ENCODE measurements at places on chromosomes 6 and 20.
A peak's percentile ranks its signal among the peaks of the same experiment; 100 is the strongest.

DNA sequence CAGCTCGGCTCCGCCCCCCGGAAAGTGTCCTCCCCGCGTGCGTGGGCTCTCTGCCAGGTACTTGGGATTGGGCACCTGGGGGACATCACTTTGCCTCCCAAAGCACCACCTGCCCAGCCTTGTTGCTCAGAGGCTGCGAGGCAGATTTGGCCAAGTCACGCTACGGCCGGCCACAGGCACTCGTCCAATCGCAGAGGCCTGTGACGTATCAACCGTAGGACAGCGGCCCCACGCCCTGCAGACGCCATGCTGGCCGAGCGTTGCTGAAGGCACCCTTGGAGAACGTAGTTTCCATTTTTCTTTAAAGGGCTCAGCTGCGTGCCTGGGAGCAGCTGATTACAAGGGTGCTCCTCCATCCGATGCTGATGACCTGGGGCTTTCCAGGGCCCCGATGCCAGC, 3.1 kb downstream of the NTSR1 start:
- DNase-seq, result no peak

GRCh38 chr6:72911463-72912155, 289.7 kb downstream of the KCNQ5 start:
- DNase-seq, result no peak

GRCh38 chr6:147961481-147962141, 381.0 kb upstream of the SASH1 start:
- no peak for DNase-seq

- no peak for DNase-seq
These were observed 5.9 kb downstream of the TP53TG5 start for GRCh38 chr20:45372241-45372640.

- DNase-seq, result no peak
These were observed 43.0 kb downstream of the TIAM2 start for GRCh38 chr6:155038104-155038503.

- no peak for DNase-seq
These were observed 13.1 kb downstream of the RPS10 start for GRCh38 chr6:34412643-34413214.

DNA sequence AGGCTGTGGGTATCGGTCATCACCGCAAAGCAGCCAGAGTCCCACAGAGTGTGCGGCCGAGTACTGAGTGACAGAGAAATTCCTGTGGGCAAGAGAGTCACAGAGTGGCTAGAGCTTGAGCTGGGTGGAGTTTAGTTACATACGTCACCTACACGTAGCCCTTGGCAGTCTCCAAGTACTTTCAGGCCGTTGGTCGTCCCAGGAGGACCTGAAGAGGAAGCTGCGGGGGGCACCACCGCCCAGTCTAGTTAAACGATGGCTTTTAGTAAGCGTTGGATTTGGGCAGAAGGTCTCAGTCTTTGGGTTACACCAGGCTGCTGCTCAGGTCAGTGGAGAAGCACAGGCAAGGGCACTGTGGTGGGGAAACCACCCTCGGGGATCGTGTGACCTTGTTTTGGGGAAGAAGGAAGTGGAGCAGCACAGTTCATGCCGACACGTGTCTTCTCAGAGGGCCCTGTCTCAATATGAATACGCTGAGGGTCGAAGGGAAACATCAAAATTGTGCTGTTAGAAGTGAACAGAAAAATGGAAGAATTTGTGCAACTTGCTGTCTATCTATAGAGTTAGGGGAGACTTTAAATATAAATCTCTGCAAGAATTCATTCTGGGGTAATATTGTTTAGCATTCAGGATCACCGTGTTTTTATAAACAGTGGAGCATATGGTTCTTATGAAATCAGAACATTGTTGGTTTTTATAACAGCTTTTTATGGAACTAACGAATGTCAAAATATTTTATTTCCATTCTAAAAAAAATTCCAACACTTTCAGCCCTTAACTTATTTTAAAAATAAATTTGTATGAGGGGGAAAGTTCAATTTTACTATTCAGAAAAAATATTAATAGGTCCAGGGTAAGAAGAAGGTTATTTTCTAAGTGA, 28.6 kb downstream of the KIF25 start:
- DNase-seq, result no peak

GRCh38 chr6:92617721-92618120, 801.6 kb downstream of the EPHA7 start:
- DNase-seq, result no peak

DNA sequence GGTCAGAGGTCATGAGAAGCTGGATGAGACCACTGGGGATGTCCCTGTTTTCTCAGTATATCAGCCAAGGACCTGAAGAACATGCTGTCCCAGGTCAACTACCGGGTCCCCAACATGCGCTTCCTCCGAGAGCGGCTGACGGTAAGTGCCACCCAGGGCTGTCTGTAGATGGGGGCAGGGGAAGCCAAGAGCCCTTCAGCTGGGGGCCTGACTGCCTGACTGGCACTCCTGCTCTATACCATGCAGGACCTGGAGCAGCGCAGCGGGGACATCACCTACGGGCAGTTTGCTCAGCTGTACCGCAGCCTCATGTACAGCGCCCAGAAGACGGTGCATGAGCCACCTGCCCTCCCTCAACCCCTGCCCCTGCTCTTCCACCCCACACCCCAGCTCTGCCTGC, 25.1 kb downstream of the PLCG1 start:
- no peak for DNase-seq

GRCh38 chr6:1916334-1917070, 306.8 kb downstream of the FOXC1 start:
- DNase-seq, result no peak

DNA sequence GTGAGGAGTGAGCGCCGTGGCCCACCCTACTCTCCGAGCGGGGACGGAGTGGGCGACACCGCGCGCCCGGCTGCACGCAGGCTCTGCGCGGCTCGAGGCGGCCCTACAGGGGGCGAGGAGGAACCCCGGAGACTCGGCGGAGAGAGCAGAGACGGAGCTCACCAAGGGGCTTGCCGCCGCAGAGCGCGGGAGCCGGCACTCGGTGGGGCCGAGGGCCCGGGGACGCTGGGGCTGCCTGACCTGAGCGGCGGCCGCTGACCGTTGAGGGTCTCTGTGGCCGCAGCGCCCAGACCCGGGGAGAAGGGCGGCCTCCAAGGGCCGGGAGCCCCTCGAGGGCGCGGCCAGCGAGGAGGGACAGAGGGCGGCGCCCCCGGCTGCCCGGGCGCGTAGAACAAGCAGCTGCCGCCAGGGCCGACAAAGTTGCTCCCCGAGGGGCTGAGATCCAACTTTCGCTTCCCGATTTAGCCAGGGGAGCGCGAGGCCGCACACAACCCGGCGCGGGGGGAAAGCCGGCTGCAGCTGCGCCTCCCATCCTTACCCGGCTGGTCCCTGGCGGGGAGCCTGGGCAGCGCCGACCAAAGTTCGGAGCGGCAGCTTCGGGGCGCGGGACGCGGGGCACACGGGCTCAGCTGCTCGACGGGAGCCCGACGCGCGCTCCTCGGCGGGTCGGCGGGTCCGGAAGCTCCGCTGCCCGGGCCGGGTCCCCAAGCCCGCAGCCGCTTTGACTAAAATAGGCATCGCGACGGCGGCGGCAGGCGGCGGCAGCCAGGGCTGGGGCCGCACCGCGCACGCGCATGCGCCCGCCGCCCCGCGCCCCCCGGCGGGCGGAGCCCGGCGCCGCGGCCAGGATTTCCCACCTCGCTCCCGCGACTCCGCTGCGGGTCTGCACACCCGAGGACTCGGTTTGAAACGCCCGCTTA, 43.1 kb downstream of the POPDC3 start:
- no peak for DNase-seq

GRCh38 chr20:24895898-24896658, 53.0 kb upstream of the CST7 start:
- DNase-seq, result no peak

- DNase-seq, result no peak
These were observed 47.0 kb downstream of the DTNBP1 start for GRCh38 chr6:15615802-15616201.

- no peak for DNase-seq
These were observed 374.9 kb upstream of the IRAK1BP1 start for GRCh38 chr6:78492351-78493017.

DNA sequence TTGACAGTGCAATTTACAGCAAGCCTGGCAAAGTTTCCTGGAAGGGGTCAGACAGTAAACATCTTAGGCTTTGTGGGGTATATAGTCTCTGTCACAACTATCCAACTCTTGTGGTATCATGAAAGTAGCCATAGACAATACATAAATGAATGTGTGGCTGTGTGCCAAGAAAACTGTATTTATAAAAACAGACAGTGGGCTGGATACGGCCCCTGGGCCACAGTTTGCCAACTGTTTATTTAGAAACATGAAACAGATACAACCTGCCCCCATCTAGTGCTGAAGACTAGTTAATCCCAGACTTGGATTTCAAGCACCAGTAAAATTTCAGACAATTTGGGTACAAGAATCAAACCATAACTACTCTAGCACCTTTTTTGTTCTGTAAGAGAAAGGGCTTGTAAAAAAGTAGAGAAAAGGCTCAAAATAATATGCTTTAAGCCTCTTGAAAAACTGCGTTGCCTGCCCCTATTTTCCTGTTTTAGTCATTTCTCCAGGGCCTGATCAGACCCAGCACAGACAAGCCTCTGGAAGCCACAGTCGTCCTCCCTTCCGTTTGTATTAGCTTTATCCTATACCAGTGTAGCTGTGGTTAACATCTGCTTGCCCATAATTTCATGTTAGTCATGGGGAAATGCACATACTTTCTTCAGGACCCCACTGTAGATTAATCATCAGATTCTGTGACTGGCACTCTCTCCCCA, 30.8 kb downstream of the JAG1 start:
- no peak for DNase-seq

DNA sequence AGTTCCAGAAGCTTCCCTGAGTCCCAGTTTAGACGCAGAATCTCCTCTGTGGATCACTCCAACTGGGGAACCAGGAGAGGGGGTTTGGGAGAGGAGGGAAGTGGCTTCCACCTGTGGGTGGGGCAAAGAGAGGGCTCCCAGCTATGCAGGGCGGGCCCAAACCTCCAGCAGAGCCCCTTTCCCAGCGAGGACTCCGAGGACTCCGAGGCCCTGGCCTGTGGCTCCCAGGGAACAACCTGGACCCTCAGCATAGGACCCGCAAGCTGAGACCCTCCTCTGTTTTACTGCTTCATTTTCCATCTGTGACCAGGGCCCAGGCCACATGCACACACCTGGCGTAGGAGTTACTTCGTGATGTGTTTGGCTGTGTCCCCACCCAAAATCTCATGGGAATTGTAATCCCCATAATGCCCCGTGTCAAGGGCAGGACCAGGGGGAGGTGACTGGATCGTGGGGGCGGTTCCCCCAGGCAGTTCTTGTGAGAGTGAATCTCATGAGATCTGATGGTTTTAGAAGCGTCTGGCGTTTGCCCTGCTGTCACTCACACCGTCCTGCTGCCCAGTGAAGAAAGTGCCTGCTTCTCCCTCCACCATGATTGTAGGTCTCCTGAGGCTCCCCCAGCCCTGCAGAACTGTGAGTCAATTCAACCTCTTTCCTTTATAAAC, 27.9 kb downstream of the NTSR1 start:
- no peak for DNase-seq

DNA sequence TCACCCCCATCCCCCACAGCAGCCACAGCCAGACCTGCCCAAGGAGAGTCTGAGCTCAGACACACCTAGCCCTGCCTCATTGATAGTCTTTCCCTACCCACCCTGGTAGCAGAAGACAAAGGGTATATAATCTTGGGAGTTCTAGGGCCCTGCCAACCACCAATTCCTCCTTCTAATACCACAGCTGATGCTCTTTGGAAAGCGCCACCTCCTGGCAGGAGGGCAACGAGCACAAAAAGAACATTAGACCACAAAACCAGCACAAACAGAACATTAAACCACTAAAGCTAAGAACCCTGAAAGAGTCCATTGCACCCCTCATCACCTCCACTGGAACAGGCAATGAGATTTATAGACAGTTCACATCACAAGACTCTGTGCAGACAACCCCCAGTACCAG, 195.8 kb upstream of the FUT9 start:
- DNase-seq, result no peak

DNA sequence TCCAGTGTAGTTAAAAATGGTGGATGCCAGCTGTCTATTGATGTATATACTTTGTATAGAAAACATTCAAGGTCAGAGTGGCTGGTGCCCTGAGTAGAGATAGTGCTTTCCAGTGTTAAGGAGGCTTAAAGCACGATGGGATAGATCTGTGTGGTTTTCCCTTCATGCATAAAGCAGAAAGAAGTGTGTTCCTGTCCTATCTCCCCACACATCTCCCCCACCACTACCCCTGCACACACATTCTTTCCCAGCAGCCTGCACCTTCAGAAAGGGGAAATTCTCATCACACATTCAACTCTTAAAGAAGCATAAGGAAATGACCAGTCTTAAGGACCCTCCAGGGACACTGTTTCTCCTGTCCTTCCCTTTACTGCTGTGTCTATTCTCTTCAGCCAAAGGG, 221.7 kb upstream of the TAB2 start:
- no peak for DNase-seq

- DNase-seq, result peak; percentile 9
These were observed 1.4 kb downstream of the FYN start for GRCh38 chr6:111871725-111872400.

- DNase-seq, result no peak
These were observed 6.1 kb downstream of the PTPRT start for GRCh38 chr20:43183536-43184070.

- no peak for DNase-seq
These were observed 186.2 kb downstream of the CDH4 start for GRCh38 chr20:61438285-61438684.

All from activated CD4-positive, CD25-positive, alpha-beta regulatory T cell (primary cell).